AG04450 (cell line): ENCODE measurements at places on chromosomes 4 and X.

DNA sequence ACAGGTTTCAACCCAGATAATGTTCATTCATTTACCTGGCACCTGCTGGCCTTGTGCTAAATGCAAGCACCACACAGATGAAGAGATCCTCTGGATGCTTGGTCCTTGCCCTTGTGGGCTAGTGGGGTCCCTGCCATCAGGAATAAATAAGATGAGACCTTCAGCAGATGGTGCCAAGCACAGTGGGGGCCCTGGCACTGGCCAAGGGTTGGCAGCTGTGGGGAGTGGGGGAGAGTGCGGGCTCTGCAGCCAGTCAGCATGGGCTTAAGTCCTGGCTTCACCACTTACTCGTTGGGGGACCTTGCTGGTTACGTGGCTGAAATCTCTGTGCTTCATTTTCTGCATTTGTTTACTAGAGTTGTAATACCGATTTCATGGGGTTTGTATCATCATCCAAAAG is 6.9 kb downstream of the LAP3 start:
- no peak for DNase-seq

DNA sequence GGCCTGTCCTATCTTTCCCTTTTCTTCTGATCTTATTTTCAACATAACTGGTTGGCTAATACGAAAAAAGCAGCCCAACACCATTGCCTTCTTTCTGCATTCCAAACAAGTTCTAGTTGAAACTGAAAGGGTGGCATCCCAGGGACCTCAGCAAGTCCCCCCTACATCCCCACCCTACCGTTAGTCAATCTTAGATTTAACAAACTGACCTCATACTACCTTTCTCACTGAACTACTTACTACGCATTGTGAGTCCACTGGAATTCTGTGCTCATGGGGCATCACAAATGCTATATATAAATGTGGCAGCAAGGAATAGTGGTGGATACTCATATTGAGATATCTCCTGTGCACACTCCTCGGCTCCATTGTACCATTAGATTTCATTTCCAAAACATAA is 33.1 kb upstream of the FGF5 start:
- DNase-seq: no peak

DNA sequence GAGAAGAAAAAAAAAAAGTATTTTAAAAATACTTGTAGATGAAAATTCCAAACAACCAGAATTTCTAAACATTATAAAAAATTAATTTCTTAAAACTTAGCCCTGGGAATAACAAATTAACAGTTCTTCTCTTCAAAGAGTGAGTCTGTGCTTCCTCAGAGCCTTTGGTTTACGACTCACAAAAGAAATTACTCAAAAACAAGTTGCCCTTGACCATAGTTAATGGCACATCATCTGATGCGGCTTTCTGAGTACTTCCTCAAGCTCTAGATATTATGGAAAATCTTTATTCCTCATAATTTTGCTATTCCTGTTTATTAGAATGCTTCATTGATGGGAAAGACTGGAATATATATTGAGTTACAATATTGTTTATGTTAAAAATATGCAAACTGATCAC is 23.7 kb downstream of the TAPT1 start:
- no peak for DNase-seq

- no peak for DNase-seq
Observed at GRCh38 chr4:140688711-140689598, 67.2 kb downstream of the TBC1D9 start.

- DNase-seq: no peak
Observed at GRCh38 chr4:140793291-140793690, 37.1 kb upstream of the TBC1D9 start.

DNA sequence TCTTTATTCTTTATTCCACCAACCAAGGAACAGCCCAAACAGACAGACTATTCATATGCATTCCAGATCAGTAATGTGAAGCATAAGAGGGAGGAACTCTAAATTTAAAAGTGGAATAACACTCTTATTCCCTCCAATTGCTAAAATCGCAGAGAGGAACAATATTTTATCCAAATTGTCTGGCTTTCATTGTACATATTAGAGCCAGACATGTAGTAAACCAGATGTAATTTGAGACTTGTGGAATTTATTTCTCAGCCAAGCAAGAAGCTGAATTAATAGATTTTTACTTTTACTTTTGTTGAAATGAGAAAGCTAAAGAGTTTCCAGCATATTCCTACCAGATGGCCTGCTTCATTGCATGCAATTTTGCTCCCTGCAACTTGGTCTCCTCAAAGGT is 674.6 kb upstream of the SLIT2 start:
- DNase-seq: no peak

GRCh38 chr4:55634417-55635128 is 1.5 kb downstream of the NMU start:
- no peak for DNase-seq

DNA sequence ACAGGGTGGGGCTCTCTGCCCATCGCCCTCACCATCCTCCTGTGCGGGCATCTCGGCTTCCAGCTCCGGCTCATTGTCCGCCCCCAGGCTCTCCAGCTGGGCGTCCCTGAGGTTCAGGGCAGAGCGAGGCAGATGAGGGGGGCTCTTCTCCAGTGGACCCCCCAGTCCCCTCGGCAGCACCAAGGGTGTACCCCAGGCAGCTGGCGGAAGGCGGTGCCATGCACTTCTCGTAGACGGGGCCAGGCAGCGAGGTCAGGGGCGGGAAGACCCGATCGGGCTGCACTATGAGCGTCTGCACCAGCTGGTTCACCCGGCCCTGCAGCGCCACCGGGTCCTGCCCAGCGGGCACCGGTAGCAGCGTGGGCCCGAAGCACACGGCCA is 5.5 kb downstream of the AVPR2 start:
- no peak for DNase-seq
